Esophagus squamous epithelium (tissue), 5 donors: ENCODE measurements at places on chromosomes 2 and 18.

DNA sequence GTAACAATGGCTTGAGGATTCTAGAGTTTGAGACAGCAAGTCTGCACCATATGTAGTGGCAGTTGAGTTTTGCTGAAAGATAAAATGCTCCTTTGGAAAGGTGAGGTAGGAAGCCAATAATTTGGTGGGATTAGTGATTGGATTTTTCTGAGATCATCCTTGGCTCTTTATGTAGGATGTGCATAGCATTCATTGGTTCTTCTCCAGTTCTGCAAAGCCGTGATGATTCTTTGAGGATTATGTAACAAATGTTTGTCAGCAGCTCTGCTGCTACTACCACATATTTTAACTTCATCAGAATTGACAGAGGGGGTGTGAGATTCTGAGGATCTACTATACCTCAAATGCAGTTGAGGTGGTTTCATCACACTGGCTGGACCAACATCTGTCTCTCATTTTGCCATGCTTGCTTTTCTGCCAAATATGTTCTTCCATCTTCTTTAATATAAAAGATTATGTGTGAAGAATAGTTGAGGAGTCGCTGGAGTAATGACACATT, 188.9 kb upstream of the RASGRP3 start:
- H3K27ac ChIP-seq, result peak overlapping the region; percentile 14
- H3K27me3 ChIP-seq, result no peaks in the 10 kb centered on the region
- H3K4me1 ChIP-seq, result peaks cover 9% of the 10 kb centered on the region
- DNase-seq, result no peak
- no peak overlapping the region for H3K4me3 ChIP-seq

DNA sequence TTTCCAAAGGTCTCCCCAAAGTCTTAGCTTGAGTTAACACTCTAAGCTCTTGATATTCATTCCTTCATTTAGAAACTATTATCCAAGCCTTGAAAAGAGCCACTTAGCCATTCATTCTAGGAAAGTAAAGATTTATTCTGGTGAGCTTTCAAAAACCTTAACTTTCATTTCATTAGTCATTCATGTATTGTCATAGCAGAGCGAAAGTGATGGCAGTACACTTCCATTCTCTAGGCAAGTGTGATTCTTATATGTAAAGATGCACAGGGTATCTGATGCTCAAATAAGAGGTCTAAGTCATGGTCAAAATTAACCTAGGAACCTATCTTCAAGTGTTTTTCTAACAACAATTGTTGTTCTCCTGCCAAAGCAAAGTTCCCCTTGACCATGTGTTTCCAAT, 553.0 kb upstream of the FANCL start:
- H3K27ac ChIP-seq, result no peak overlapping the region
- no peaks in the 10 kb centered on the region for H3K4me1 ChIP-seq
- no peak for DNase-seq
- no peaks in the 10 kb centered on the region for H3K36me3 ChIP-seq
- H3K4me3 ChIP-seq, result no peak overlapping the region
- H3K27me3 ChIP-seq, result no peaks in the 10 kb centered on the region

DNA sequence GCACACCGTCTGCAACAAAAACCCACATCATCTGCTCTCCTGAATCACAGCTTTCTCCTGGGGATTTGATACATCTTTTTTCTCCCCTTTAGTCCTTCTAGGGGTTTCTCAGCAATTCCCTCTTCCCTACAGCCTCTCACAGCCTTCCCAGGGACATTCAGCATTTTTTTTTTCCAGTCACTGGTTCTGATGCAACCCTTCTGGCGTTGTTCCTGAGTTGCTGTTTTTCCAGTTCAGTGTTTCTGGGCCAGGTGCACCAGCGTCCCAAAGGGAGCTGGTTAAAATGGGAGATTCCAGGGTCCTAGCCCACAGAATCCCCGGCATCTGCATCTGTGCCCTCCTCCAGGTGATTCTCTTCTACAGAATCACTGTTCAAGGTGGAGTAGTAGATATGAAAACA, 36.1 kb downstream of the ADCY3 start:
- H3K27me3 ChIP-seq, result no peaks in the 10 kb centered on the region
- no peak for DNase-seq
- H3K27ac ChIP-seq, result peak overlapping the region; percentile 39
- H3K36me3 ChIP-seq, result no peaks in the 10 kb centered on the region

GRCh38 chr2:186064507-186064906, 325.9 kb downstream of the FSIP2 start:
- no peaks in the 10 kb centered on the region for H3K36me3 ChIP-seq
- H3K27me3 ChIP-seq, result no peaks in the 10 kb centered on the region
- no peak overlapping the region for H3K4me3 ChIP-seq
- DNase-seq, result no peak

DNA sequence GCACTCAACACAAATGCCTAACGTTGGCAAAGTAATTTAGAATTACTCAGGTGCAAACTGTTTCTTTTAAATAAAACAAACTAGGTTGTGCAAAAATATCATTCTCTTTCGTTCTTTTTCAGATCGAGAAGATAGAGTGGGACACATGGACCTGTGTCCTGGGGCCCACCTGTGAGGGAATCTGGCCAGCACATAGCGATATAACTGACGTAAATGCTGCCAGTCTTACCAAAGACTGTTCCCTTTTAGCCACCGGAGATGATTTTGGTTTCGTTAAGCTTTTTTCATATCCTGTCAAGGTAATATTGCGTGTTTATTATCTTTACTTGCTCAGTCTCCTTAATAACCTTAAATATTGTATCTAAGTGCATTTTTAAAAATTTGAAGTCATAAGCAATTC, 133.6 kb downstream of the RTN4 start:
- DNase-seq, result no peak
- H3K27ac ChIP-seq, result no peak overlapping the region
- no peak overlapping the region for H3K4me3 ChIP-seq
- H3K36me3 ChIP-seq, result no peaks in the 10 kb centered on the region
- no peaks in the 10 kb centered on the region for H3K27me3 ChIP-seq
- no peaks in the 10 kb centered on the region for H3K4me1 ChIP-seq

GRCh38 chr2:207159002-207159401, 6.7 kb downstream of the KLF7 start:
- no peak overlapping the region for H3K4me3 ChIP-seq
- no peaks in the 10 kb centered on the region for H3K27me3 ChIP-seq
- DNase-seq, result no peak
- no peaks in the 10 kb centered on the region for H3K36me3 ChIP-seq

- H3K4me1 ChIP-seq, result peaks cover 11% of the 10 kb centered on the region
- no peaks in the 10 kb centered on the region for H3K27me3 ChIP-seq
- no peak for DNase-seq
- H3K4me3 ChIP-seq, result peak overlapping the region; percentile 49
- no peaks in the 10 kb centered on the region for H3K36me3 ChIP-seq
- peak overlapping the region; percentile 42 for H3K27ac ChIP-seq
Measured at GRCh38 chr18:13136904-13137669, 81.5 kb upstream of the LDLRAD4 start.

DNA sequence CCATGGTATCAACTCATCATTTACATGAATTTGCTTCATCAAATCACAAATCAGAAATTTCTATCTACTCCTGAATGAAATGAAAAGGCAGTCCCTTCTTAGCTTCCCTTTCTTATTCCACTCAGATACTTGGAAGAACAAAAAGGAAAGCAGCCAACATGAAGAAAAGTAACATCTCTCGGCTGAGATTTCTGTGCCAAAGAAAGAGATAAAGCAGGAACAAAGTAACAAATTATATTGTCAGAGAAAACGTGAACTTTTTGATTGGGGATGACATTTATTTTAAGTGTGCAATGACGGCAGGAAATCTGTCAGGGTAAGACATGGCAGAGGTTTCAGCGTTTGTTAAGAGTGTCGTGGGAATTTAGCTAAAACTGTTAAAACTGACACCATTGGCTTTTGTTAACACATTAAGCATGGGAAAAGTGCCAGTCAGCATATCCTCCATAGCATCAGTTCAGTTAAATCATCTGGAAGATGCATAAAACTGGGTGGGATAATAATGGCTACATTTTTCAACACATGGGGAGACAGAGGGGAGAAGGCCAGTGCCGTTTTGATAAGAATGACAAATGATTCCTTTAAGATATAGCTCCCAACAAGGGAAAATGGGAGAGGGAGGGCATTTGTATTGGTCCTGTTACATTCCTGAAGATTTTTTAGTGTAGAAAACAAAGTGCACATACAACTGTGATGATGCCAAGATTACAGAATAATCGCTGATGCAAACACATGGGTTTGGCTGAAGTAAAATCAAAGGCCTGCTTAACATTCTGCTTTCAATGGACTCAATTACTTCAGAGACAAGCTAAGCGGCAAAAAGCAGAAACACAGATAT, 211.6 kb downstream of the ZNF521 start:
- no peaks in the 10 kb centered on the region for H3K4me1 ChIP-seq
- no peak overlapping the region for H3K27ac ChIP-seq
- H3K4me3 ChIP-seq, result no peak overlapping the region
- no peaks in the 10 kb centered on the region for H3K36me3 ChIP-seq
- no peaks in the 10 kb centered on the region for H3K27me3 ChIP-seq
- no peak for DNase-seq

- H3K4me1 ChIP-seq, result peaks cover 7% of the 10 kb centered on the region
- no peak overlapping the region for H3K4me3 ChIP-seq
- no peak for DNase-seq
- H3K27ac ChIP-seq, result no peak overlapping the region
- H3K36me3 ChIP-seq, result no peaks in the 10 kb centered on the region
- H3K27me3 ChIP-seq, result no peaks in the 10 kb centered on the region
Measured at GRCh38 chr2:148814143-148814859, 60.7 kb upstream of the KIF5C start.

GRCh38 chr18:33375829-33376228, 64.7 kb downstream of the CCDC178 start:
- no peaks in the 10 kb centered on the region for H3K27me3 ChIP-seq
- H3K36me3 ChIP-seq, result no peaks in the 10 kb centered on the region
- H3K27ac ChIP-seq, result no peak overlapping the region
- H3K4me1 ChIP-seq, result no peaks in the 10 kb centered on the region

- DNase-seq, result no peak
- no peak overlapping the region for H3K27ac ChIP-seq
- H3K4me3 ChIP-seq, result no peak overlapping the region
- H3K4me1 ChIP-seq, result peaks cover 10% of the 10 kb centered on the region
Measured at GRCh38 chr18:56083523-56084287, 495.7 kb upstream of the TCF4 start.

DNA sequence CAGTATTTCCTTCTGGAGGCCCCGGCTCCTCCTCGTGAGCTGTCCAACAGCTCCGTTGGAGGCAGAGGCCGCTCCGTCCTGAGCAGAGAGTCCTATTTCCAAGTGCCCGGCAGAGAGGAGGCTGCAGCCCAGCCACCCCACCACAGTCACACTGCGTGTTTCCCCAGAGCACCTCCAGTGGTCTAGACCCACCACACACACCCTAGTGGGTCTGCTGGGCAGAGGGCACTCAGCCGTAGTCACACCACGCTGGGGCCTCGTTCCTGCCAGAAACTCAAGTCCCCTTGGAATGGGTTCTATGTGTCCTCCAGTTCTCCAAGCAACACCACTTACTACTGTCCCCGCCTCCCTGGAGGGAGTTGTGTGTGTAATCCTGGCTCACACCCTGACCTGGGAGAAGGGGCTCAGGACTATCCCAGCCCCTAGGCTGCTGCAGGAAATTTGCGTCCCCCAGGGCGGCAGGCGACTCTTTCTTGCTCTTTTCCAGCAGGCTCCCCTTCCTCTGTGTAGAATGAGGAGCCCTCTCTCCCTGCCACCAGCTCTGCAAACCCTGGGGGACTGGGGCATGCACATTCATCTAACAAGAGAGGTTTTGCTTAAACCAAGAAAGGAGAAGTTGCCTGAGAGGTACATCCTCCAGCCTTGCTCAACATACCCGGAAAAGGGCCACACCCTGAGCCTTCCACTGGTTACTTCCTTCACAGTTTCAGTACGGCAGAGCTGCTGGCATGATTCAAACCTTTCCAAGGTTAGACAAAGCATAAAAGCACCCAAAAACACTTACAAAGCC, 114.1 kb downstream of the NDUFA10 start:
- no peaks in the 10 kb centered on the region for H3K36me3 ChIP-seq
- H3K27me3 ChIP-seq, result no peaks in the 10 kb centered on the region

- no peaks in the 10 kb centered on the region for H3K36me3 ChIP-seq
- no peak for DNase-seq
- no peak overlapping the region for H3K4me3 ChIP-seq
- H3K27me3 ChIP-seq, result no peaks in the 10 kb centered on the region
Measured at GRCh38 chr18:43396266-43396665, 119.0 kb upstream of the SYT4 start.

GRCh38 chr2:174699993-174700766, 64.1 kb downstream of the CHRNA1 start:
- no peak overlapping the region for H3K27ac ChIP-seq
- no peak overlapping the region for H3K4me3 ChIP-seq
- H3K27me3 ChIP-seq, result peaks cover 5% of the 10 kb centered on the region
- H3K36me3 ChIP-seq, result no peaks in the 10 kb centered on the region
- no peak for DNase-seq

DNA sequence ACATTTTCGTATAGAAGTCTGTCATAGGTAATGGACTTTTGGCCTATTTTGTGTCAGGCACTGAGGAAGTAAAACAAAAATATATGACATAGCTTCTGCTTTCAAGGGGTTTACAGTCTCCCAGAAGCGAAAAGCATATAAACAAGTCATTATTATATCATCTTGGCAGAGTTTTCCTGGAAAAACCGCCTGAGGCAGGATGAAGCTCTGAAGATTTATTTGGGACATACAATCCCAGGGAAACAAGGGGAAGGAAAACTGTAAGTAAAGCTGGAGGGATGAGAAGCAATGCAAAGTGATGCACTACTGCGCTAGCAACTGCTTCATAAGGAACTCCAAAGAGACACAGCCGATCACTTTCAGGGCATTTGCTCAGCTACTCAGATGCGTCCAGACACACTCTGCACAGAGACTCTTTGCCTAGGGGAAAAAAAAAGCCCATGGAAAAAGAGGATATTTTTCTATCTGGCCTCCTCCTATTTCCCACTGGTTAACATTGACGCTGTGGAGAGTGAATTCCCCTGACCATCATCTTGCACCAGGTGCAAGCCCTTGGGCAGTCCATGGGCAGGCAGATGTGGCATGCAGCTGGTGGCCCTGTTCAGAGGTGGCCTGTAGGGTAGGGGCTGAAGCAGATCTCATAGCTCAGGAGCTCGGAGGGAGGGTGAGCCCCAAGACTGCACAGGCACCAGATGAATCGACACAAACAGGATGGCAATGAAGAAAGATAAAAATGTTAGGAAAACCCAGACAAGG, 158.1 kb downstream of the METTL4 start:
- H3K36me3 ChIP-seq, result no peaks in the 10 kb centered on the region
- DNase-seq, result no peak
- H3K27ac ChIP-seq, result no peak overlapping the region

DNA sequence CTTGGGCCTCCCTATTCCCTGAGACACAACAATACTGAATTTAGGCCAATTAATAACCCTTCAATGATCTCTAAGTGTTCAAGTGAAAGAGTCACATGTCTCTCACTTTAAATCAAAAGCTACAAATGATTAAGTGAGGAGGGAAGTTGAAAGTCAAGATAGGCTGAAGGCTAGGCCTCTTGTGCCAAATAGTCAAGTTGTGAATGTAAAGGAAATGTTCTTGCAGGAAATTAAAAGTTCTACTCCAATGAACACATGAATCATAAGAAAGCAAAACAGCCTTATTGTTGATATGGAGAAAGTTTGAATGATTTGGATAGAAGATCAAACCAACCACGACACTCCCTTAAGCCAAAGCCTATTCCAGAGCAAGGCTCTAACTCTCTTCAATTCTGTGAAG, 286.9 kb downstream of the MEIS1 start:
- H3K27ac ChIP-seq, result no peak overlapping the region
- no peak for DNase-seq
- no peaks in the 10 kb centered on the region for H3K4me1 ChIP-seq
- no peak overlapping the region for H3K4me3 ChIP-seq
- H3K36me3 ChIP-seq, result no peaks in the 10 kb centered on the region
